Amygdala (tissue), 56 donors: ENCODE measurements at places on chromosomes 6 and 20.

- no peak for DNase-seq
Measured at GRCh38 chr6:18343741-18344140, 43.4 kb upstream of the RNF144B start.

DNA sequence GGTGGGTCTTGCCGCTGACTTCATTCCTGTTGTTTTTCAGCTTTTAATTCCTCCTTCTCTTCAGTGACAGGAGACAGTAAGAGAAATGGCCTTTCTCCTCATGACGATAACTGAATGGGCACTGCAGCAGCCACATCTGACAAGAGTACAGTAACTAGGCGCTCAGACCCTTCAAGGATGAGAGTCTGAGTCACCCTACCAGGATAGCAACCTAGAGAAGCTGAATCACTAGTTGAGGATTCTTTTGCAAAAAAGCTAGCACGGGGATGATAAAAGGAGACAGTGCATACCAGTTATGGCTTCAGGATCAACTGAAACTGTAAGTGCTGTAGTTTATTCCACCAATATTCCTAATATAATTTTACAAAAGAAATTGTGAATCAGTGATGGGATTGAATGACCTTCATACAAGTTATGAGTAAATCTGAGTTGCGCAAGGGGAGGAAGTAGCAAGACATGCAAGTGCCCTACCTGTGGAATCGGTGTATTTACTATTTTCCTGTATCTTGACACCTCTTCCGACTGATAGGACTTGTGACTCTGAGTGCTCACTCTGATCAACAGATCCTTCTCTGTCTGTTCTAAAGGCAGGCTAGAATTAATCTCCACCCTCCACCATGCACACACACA, 161.8 kb upstream of the GRIK2 start:
- no peak for DNase-seq

GRCh38 chr6:76035713-76036112, 36.7 kb downstream of the IMPG1 start:
- DNase-seq: no peak

GRCh38 chr20:57397693-57398108, 6.5 kb downstream of the RBM38 start:
- no peak for DNase-seq

DNA sequence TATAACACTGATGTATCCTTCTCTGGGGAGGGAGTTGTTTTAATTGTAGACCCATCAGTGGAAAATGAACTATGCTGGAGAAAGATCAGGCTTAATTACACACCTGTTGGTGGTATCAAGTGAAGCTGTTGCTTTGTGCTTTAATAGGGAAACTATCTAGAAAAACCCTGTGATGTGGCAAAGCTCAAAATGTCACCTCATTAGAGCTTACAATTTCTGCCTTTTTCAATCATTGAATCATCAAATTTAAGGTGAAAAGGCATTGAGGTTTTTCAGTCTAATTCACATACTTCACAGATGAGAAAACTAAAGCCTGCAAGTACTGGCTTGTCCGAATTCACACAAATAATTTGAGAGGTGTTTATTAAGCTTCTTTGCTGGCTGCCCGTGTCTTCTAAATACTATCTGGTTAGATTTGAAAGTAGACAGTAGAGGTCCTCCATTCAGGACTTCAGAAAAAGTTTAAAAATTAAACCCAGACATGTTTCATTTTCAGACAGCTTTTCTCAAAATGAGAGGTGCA, 143.3 kb upstream of the MAP3K7 start:
- DNase-seq: no peak
